ENCODE measurements at places on chromosomes 6 and 20.
A peak's percentile ranks its signal among the peaks of the same experiment; 100 is the strongest.

DNA sequence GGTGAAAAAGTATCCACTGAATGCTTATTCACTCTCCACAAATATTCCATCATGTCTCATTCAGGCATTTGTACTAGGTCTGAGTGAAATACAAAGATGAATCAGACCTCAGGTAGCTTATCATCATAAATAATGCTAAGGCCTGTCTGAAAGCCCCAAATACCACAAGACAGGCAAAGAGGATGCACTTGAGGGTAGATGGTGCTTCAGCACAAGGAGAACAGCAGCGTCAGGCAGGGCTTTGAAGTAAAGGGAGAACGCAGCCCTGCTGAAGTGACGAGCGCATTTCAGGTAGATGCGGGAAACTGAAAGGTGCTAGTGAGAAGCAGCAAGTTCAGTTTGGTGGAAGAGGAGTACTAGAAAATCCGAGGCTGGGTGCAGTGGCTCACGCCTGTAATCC lies 38.7 kb downstream of the MAP3K5 start:
- DNase-seq: peak; percentile 42

DNA sequence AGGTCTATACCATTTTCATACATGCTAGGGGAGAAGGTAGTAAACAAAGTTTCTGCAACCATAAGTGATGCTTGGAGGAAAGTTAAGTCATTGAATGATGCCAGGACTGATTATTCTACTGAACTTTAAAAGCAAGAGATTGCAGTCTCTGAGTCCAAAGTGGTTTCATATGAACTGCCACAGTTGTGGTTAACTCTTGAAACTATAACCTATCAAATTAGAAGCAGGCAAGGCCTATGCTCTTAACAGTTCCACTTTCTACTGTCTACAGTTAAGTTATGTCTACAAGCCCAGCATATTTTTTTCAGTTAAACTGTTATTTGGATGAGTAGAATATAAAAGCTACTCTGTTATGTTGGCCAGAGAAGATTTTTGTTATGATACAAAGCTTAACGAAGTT lies 326.5 kb upstream of the RUNX2 start:
- DNase-seq: no peak

GRCh38 chr6:86107985-86108384 lies 465.3 kb upstream of the SYNCRIP start:
- DNase-seq: no peak

GRCh38 chr6:136546331-136546730 lies 3.9 kb downstream of the MAP7 start:
- no peak for DNase-seq

GRCh38 chr6:105675715-105676397 lies 273.0 kb upstream of the PREP start:
- DNase-seq: no peak

GRCh38 chr20:41137614-41138474 lies 501 bp downstream of the PLCG1 start:
- DNase-seq: peak; percentile 93

DNA sequence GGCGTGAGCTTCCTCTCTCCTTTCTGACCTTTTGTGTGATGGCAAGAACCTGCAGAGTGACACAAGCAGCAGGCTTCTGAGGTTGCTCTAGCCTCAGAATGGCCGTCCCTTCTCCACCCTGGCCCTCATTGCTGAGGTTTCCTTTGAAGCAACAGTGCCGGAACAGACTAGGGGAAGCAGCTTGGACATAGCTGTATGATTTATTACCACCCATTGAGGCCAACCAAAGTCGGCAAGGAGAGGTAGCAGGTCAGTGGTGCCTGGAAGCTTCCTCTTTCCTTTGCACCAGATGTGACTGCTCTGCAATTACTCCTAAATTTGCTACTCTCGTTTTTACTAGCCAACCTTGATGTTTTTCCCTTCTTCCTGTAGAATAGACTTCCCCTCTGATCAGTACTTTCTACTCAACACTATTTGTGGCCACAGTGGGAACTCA lies 31.4 kb downstream of the PTPN1 start:
- DNase-seq: no peak

- no peak for DNase-seq
Measured at GRCh38 chr6:118354641-118355040, 193.5 kb upstream of the PLN start.

- DNase-seq: no peak
Measured at GRCh38 chr6:129695373-129696027, 14.5 kb downstream of the ARHGAP18 start.

DNA sequence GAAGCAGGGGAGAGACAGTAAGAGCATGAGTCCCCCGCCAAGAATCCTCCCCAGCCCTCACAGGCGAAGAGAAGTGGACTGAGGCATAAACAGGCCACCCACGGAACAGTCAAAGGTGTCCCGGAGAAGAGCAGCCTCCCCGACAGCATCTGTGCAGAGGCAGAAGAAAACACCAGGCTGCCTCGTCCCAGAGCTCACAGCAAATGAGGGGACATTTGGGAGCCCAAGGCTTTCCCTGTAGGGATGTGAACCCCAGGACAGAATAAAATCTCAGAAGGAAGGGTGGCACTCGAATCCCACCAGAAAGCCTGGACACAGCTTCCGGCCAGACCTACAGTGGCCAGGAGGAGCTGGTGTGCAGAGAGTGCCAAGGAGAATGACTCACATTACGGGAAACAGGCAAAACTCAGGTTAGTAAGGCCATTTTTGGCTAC lies 90.4 kb downstream of the DLL1 start:
- DNase-seq: no peak

GRCh38 chr6:115634887-115635286 lies 425.8 kb downstream of the FRK start:
- DNase-seq: no peak

- DNase-seq: no peak
Measured at GRCh38 chr6:151548201-151548600, 54.4 kb downstream of the CCDC170 start.

DNA sequence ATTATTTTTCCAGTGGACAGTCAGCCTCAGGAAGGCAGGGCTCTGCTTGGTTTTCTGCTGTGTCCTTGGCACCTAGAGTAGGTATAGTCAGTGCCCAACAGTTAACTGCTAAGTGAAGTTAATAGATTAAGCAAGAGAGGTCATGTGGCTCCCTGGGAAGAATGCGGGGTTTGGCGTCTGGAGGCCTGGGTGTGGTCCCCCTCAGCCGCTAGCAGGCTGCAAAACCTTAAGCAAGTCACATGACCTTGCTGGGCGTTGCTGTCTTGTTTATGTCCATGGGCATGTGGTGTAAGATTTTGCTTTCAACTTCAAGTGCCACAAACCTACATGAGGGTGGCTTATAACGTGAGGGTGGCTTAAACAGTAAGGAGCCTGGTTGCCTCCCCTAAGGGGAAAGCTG lies 75.5 kb upstream of the SCP2D1 start:
- no peak for DNase-seq

DNA sequence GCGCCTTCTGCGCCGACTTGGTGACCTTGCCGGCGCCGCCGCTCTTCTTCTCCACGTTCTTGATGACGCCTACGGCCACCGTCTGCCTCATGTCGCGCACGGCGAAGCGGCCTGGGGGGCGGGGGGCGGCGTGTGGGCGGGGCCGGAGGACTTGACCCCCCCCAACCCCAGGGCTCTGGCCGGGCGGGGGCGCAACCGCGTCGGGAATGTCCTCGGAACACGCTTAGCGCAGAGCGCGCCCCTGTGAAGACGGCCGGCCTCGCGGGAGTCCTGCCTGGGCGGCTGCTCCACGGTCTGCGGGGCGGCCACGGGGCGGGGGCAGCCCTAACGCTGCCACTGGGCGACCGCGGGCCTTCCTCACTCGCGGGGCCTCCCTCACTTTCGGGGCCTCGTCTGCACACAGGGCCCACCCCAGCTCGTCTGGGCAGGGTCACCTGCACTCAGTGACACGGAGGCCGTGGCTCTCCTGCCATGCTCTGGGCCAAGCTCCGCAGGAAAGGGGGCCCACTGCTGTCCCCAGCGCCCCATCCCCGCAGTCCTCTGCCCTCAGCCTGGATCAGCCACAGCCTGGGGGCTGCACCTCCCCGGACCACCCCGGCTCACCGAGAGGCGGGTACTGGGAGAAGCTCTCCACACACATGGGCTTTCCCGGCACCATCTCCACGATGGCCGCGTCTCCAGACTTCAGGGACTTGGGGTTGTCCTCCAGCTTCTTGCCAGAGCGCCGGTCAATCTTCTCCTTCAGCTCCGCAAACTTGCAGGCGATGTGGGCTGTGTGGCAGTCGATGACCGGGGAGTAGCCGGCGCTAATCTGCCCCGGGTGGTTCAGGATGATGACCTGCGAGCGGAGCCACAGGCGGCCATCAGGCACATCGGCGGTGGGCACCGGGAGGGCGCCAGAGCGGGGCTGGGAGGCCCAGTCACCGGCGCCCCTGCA lies 10.3 kb downstream of the EEF1A2 start:
- peak; percentile 73 for DNase-seq

GRCh38 chr6:46023216-46023915 lies 7.7 kb upstream of the CLIC5 start:
- no peak for DNase-seq

GRCh38 chr20:49450281-49450721 lies 32.2 kb downstream of the KCNB1 start:
- peak; percentile 63 for DNase-seq

DNA sequence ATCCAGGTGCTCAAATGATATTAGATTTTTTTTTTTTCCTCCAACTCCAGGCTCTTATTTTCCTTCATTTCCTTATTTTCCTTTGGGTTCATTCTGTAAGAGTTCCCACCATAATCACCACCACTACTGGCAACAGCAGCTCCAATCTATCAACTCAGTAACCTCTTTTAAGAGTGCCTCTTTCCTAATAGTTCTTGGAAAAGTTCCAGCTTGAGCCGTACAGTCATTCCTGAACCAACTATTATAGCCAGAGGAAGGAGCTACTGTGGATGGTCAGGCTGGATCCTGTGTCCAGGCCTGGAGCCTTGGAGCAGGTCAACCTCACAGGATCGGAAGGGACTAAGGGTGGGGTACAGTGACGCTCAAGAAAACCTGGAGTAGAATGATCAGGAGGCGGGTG lies 4.2 kb upstream of the ANGPT4 start:
- no peak for DNase-seq

GRCh38 chr6:72412709-72413044 lies 209.2 kb upstream of the KCNQ5 start:
- no peak for DNase-seq

- DNase-seq: no peak
Measured at GRCh38 chr6:20653085-20653479, 118.8 kb downstream of the CDKAL1 start.

DNA sequence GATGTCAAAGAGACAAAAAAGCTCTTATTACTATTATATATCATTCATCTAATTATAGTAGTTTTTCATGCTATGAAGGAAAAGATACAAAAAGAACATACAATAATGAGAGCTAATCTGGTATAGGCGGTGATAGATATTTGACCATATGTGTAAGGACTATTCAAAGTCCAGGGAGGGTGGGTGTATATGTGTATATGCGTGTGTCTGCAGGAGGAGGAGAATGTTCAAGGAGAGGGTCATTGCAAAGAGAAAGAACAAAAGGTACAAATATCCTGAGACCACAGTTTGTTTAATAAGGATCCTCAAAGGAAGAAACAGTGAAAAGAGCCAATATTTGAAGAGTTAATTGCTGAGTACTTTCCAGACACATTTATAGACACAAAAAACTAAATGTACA lies 1288.6 kb upstream of the CITED2 start:
- no peak for DNase-seq

- DNase-seq: no peak
Measured at GRCh38 chr6:16205377-16206144, 32.8 kb upstream of the GMPR start.

DNA sequence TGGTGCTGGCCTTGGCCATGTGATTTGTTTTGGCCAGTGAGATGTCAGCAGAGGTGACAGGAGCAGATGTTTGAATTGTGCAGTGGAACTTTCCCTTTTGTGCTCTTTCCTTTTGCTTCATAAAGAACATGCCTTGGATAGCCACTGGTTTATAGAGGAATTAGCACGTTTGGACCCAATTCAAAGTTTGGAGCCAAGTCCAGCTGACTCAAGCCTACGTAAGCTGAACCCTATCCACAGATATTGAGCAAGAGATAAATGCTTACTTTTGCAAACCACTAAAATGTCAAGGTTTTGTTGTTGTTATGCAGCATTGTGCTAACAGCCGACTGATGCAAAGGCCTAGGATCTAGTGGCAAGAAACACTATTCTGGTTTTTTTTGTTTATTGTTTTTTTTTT lies 230.9 kb upstream of the CITED2 start:
- no peak for DNase-seq

DNA sequence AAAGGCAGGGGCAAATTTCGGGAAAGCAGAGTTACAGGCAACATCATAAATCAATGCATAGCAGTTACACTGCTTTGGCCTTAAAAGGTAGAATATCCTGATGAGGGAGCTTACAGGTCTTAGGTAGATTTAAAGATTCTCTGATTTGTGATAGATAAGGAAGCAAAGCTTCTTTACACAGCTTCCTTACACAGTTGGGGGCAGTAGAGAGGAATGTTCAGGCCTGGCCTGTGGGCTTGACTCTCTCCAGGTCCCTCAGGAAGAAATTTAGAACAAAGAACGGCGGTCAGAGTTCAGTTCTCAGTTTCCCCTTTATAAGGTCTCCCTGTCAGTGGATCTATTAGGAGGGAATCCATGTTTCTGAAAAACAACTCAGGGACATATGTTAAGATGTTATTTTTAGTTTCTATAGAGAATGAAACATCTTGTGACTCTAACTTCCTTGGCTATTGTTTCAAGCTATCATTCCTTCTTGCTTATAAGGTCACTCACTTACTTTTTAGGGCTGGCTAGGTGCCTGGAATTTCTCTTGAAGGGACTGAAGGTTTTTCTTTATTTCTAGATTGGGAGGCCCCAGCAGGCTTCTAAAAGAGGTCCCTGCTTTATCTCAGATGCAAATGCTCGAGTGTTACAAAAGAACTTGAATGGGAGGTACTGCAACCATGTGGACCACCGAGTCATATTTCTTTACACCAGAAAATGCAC lies 11.8 kb downstream of the HLA-B start:
- peak; percentile 60 for DNase-seq

- no peak for DNase-seq
Measured at GRCh38 chr20:19210391-19211155, 1.9 kb upstream of the SLC24A3 start.

GRCh38 chr6:89436226-89436625 lies 3.3 kb downstream of the ANKRD6 start:
- DNase-seq: no peak

DNA sequence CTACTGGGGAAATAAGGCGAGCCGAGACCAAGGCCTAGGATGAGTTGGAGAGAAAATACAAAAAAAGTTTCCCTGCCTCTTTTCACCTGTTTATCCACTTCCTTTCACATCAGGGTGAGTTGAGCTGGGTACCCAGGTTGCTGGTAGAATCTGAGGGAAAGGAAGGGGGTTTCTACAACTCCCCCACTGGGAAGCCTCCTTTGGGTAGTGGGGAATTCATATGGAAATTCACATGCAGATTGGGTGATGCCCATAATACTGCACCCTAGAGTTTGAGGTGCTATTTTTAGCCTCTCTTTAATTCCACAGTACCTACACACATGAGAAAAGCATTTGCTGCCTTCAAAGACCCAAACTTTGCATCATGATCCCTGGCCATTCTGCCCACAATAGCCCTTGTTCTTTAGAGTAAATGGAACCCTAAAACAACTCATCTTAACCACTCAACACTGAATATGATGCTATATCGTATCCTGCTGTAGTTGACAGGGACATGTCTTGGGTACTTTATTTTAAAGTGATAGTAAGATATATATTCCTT lies 2.7 kb downstream of the OSTM1 start:
- DNase-seq: peak; percentile 51
